Skin of body (tissue), 3 donors: ENCODE measurements at places on chromosomes 1 and 21. TPM values are rescaled to one million over a fixed set of nuclear protein-coding genes. Genes with fewer than 3 reads are reported as not detected.

The ADAMTS4 gene
- total RNA-seq, result 6.8 TPM

The ASCL5 gene
- not detected for total RNA-seq

The SAMSN1 gene
- 9.6 TPM for total RNA-seq

The HMCN1 gene
- total RNA-seq, result 109 TPM

The GPR161 gene
- total RNA-seq, result 11.5 TPM

The KCNJ15 gene
- 3.4 TPM for total RNA-seq

The TNFRSF1B gene
- 12.5 TPM for total RNA-seq

The CD1E gene
- total RNA-seq, result 2.7 TPM

The ATAD3C gene
- 0.39 TPM for total RNA-seq

The PRDM2 gene
- total RNA-seq, result 36.9 TPM

- no peak for DNase-seq
Observed at GRCh38 chr1:188499690-188500089, 1670.9 kb downstream of the PLA2G4A start.

GRCh38 chr1:69082312-69082711 is 485.4 kb upstream of the LRRC7 start:
- DNase-seq, result no peak

- DNase-seq, result no peak
Observed at GRCh38 chr1:190479050-190479397, 1.4 kb upstream of the BRINP3 start.

- peak; percentile 53 for DNase-seq
Observed at GRCh38 chr1:219810451-219810850, 117.9 kb downstream of the SLC30A10 start.

DNA sequence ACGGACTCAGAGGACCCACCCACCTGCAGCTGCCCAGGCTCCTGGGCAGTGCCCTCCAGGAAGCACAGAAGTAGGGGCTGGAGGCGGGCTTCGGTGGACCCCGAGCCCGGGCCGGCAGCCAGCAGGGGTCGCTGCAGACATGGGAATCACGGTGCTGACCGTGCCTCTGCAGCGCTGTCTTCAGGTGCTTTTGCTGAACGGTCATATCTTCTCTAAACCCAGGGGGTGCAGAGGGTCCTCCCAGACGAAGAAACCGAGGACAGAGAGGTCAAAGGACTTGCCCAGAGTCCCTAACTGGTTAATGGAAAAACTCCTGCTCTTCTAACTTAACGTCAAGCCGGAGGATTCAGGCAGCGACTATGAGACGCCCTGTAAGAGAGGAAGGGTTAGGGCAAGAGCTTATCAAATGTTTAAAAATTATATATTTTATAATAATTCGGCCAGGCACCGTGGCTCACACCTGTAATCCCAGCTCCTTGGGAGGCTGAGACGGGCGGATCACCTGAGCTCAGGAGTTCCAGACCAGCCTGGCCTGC is 21.5 kb upstream of the LEFTY2 start:
- no peak for DNase-seq

DNA sequence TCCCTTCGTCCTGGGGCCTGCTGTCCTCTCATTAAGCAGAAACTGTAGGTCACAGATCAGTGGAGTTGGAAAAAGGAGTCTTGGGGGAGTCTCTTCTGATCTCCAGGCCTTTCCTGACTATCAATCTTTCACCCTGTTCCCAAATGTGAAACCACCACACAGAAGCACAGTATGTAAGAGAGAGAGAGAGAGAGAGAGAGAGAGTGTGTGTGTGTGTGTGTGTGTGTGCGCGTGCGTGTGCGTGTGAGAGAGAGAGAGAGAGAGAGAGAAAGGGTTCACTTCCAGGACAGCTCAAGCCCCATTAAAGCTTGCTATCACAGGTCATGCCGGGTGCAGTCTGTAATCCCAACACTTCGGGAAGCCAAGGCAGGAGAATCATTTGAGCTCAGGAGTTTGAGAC is 1.5 kb upstream of the TTC24 start:
- no peak for DNase-seq

- no peak for DNase-seq
Observed at GRCh38 chr1:76554283-76554682, 313.0 kb upstream of the ST6GALNAC5 start.

GRCh38 chr1:239784896-239785295 is 306.8 kb upstream of the FMN2 start:
- DNase-seq, result no peak

- no peak for DNase-seq
Observed at GRCh38 chr1:34770891-34771504, 10.0 kb upstream of the GJB3 start.

- no peak for DNase-seq
Observed at GRCh38 chr1:197774466-197775281, 606 bp downstream of the DENND1B start.

DNA sequence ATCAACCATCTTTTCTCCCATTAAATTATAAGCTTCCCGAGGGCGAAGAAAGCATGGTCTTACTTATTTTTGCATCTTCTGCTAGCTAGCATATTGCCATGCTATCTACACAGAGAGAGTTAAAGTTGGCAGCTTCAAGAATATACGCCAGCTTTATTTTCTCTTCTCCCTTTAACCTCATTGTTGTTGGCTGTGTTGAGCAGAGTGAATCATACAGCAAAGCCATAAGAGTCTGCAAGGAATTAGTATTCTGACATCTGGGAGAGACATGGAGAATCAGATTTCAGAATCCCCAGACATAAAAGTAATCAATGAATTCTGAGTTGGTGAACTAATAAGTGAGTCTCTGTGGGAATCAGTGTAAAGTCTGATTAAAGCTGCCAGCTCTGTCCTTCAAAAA is 649.6 kb upstream of the PTBP2 start:
- peak; percentile 57 for DNase-seq

- DNase-seq, result no peak
Observed at GRCh38 chr1:109751531-109752260, 10.9 kb upstream of the GSTM3 start.

DNA sequence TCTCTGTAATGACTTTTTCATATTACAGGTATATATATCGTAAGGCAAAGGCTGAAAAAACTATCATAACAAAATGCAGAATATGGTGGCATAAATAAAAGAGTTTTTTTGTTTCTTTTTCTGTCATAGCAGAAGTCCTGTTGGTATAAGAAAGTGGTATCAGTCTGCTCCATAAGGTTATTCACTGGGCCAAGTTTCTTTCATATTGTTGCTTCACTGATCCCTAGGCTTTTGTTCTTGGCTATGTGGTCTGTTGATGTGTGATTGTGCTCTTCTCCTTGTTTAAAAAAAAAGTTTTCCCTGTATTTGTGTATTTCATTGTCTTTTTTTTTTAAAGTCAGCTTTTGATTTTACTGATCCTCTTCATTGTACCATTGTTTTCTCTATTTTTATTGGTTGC is 26.0 kb downstream of the PTBP2 start:
- no peak for DNase-seq

DNA sequence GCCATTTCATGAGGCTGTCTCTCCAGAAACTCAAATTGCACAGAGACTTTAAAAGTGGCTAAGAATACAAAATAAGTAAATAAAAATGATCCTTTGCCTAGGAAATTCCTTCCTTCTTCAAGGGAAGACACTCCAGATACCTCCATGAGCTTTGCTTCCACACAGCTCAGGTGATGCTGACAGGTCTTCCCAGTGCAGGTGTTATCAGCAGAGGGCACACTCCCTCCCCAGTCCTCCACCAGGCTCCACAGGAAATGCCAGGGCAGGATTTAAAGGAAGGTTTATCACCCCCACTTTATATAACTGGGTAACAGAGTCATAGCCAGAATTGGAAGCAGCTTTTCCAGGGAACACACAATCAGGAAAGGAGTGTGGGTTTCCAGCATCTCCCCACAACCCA is 5.7 kb downstream of the HSD3B2 start:
- no peak for DNase-seq

DNA sequence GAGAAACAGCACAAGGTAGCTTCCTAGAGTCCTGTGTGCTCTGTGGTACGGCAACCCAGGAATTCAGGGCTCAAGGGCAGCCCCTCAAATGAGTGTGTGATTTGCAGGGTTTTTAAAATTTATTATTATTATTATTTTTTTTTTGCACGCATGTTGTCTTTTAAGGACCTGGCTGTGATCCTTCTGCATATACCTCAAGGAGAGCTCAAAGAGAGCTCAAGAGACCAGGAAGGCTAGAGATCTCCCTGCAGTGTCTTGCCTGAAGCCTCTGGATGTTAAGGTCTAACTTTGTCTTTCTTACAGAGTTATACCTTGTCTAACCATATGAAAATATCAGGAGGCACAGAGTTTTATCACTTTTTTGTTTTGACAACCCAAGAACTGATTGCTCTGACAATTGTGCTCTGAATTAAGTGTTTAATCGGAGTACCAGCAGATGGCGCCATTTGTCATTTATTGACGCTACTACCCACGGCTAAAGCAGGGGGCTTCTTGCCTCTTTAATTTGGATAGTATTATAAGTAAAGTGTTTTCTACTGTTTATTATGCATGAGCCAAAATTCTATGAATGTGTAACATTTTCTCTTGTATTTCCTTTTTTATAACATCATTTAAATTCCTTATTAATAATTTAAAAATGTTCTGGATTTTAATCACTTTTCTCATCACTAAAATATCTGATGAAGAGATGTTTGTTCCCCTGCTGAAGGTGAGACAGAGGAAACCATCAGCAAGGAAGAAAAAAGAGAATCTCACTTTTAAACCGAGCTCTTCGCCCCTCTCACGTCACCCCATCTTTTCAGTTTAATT is 35.8 kb upstream of the LMO4 start:
- DNase-seq, result peak; percentile 68

- no peak for DNase-seq
Observed at GRCh38 chr1:21469581-21469980, 29.6 kb downstream of the NBPF3 start.

DNA sequence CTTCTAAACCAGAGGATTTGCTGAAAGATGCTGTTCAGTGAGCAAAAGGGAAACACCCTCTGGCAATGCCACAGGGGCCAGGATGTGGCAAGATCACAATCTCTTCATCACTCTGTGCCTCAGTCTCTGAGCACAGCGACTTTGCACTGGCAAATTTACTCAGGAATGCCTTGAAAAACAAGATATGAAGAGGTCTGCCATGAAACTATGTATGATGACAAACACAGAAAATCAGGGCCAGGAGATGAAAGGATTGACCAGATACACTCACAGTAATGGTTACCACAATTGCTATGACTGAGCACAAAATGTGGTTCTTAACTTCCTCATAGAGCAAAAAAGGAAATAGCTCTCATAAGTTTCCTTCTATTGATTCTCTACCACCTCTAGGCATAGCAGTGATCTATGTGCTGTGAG is 5.8 kb downstream of the TTC13 start:
- no peak for DNase-seq

DNA sequence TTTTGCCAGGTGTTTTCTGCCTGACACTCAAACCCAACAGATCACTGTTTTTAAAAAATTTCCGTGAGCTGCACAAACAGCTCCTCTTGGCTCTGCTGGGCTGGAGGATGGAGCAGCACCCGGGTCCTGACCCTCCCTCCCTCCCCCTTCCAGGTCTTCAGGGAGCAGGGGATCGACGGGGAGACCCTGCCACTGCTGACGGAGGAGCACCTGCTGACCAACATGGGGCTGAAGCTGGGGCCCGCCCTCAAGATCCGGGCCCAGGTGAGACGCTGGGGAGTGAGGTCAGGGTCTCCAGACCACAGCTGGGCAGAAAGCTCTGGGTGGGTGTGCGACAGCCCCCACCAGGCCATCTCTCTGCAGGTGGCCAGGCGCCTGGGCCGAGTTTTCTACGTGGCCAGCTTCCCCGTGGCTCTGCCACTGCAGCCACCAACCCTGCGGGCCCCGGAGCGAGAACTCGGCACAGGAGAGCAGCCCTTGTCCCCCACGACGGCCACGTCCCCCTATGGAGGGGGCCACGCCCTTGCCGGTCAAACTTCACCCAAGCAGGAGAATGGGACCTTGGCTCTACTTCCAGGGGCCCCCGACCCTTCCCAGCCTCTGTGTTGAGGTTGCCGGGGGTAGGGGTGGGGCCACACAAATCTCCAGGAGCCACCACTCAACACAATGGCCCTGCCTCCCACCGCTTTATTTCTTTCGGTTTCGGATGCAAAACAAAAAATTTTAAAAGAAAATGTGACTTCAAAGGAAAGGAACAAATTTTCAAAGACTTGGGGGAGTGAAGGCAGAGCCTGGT is 15.3 kb downstream of the NOC2L start:
- no peak for DNase-seq

DNA sequence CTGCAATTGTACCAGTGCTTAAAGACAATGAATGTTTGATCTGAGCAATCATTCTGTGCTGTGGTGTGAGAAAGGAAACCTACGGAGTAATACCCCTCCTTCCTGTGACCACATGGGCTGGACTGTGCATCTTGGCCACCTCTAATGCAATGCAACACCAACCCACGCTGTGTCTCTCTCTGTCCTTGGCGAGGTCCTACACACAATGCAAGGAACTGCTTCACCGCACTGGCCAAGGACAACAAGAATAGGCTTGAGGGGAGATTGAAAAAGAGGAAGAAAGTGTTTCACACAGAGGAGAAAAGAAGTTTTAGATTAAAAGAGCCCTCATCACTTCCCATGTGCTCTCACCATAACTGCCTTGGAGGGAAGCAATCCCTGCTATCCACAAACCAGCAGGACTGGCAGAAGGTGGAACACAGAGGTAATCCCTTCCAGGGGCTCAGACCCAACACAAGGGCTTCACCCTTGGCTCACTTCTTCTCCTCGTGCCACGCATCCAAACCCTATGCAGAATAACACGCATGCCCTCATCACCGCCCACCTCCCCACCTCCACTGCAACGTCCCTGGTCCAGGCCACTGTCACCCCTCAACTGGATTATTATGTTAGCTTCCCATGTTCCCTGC is 112.5 kb upstream of the ERG start:
- no peak for DNase-seq

GRCh38 chr1:153752571-153753195 is 22.5 kb upstream of the SLC27A3 start:
- DNase-seq, result no peak

- no peak for DNase-seq
Observed at GRCh38 chr1:47563201-47563600, 125.4 kb downstream of the FOXD2 start.

DNA sequence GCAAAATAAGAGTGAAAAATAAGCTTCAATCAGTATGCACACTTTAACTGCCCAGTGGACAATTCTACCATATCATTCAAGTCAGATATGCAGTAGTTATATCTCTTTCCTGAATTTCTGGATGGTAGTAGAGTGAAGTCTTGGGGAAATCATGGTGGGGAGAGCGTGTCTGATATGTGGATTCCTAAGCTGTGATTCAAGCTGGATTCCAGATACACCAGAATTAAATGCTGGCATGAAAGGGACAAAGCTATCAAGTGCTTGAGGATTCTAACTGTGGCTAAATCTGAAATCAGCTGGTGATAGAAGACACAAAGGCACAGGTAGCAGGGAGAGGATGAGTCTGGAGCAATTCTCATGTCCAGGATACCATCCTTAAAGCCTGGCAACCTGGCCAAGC is 323.5 kb downstream of the DUSP10 start:
- no peak for DNase-seq

GRCh38 chr1:167373986-167374385 is 144.3 kb downstream of the CD247 start:
- DNase-seq, result no peak

DNA sequence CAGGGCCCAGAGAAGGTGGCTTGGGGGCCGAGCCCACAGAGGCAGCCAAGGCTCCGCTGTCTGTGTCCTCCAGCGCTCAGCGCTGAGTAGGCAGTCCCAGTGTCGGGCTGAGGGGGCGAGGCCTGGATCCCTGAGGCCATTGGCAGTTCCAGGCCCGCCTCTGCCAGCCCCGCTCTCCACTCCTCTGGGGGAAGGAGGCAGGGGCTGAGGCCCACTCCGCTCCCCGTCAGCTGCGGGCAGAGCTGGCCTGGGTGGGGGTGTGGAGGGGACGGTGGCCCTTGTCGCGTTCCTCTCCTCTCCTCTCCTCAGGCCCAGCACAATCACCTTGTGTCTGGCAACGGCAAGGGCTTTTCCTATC is 132.8 kb downstream of the CASZ1 start:
- DNase-seq, result no peak

GRCh38 chr1:69045572-69045971 is 522.1 kb upstream of the LRRC7 start:
- no peak for DNase-seq
